Fibroblast of skin of back (primary cell): ENCODE measurements at places on chromosomes 3 and 15.

GRCh38 chr3:42090973-42091731, at the start of gene TRAK1:
Gene TRAK1, plus strand, starts transcription at chr3:42091357. Its CDS starts 113 bp downstream, at chr3:42091470.
- DNase-seq, result peak; percentile 50

- DNase-seq, result no peak
These were observed 19.6 kb downstream of the CD86 start for GRCh38 chr3:122074621-122075265.

DNA sequence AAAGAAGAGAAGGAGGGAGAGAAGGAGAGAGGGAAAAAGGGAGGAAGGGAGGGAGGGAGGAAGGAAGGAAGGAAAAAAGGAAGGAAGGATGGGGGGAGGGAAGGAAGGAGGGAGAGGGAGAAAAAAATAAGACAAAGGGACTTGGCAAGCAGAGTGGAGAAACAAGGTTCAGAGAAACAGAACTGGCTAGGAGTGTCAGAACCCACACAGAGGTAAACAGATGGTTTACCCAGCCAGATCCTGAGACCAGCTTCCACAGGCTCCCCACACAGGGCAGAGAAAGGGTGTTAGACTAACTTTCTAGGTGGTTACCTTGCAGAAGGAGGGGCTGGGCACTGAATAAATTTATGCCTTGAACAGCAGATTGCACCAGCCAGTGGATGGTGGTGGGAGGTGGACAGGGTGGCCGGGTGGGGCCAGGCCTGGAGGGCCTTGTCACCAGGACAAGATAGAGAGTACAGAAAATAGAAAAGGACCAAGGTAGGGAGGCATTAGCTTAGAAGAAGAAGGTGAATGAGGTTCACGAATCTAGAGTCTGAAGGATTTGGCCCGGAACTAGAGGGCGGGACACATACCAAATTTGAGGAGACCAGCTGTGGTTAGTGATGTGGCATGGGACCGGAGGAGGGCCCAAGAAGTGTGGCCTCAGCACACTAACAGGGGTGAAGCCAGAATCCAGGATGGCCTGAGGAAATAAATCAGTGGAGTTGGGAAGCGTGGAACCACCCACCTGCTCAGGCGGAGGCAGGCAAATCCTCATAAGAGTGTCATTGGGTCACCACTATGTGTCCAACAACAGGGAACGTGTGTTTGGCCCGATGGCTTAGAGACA, 1.2 kb upstream of the TM4SF1 start:
- no peak for DNase-seq

GRCh38 chr15:79948761-79949160, 22.2 kb downstream of the BCL2A1 start:
- DNase-seq, result no peak

GRCh38 chr15:62709261-62709660, 333.3 kb upstream of the TPM1 start:
- no peak for DNase-seq

- no peak for DNase-seq
These were observed 5.4 kb downstream of the IQCF6 start for GRCh38 chr3:51773529-51774056.

- DNase-seq, result peak; percentile 59
These were observed 36.8 kb downstream of the TRANK1 start for GRCh38 chr3:36907911-36908646.

DNA sequence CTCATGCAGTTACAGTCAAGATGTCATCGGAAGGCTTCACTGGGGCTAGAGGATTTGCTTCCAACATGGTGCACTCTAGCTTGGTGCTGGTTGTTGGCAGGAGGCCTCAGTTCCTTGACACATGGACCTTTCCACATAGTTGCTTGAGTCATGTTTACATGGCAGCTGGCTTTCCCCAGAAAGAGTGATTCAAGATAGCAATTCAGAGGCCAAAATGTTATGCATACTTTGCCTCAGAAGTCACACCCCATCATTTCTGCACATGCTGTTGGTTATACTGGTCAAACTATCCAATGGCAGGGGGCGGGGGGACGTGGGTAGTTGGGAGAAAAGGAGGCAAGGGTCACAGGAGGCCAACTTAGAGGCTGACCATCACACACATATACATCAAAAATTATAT, 58.7 kb downstream of the FOXB1 start:
- peak; percentile 24 for DNase-seq

- DNase-seq, result no peak
These were observed 29.5 kb upstream of the TSEN2 start for GRCh38 chr3:12454816-12455121.

DNA sequence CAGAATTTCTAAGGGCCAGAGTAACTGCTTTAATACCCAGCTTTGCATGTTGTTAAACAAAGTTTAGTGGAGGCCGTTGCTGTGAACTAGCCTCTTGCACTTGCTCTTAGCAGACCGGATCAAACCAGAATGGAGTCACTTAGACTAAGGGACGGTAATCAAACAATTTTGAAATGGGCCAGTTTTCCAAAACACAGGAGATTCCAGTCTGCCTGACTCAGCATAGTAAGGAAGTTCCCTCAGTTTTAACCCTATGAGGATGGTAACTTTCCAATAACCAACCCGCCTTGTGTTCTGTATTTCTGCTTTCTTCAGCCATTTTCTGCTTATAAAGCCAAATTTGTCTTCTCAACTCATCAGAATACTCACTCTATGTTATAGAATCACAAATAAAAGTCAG, 77.2 kb upstream of the WDR72 start:
- DNase-seq, result no peak

- DNase-seq, result no peak
These were observed 541.3 kb downstream of the NTRK3 start for GRCh38 chr15:87715252-87715651.

GRCh38 chr3:61425356-61425755, 136.0 kb upstream of the PTPRG start:
- no peak for DNase-seq

- DNase-seq, result no peak
These were observed 525 bp downstream of the MYH15 start for GRCh38 chr3:108509871-108510270.

- DNase-seq, result no peak
These were observed 44.8 kb downstream of the STRIT1 start for GRCh38 chr3:155248531-155249187.

DNA sequence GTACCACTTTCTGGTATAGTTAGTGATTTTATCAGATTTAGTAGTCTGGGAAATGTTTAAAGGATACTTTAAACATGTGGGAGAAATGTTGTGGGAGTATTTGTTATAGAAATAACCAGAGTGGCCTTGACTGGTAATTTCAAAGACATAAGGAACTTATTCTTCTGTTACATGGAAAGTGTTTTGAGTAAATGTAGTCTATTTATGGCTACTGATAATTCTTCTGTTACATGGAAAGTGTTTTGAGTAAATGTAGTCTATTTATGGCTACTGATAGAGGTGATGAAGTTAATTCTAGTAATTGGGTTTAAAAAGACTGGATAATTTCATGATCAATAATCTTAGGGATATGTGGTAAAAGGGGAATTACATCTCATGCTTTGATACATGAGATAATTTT, 17.7 kb downstream of the REC114 start:
- no peak for DNase-seq

GRCh38 chr3:149152420-149152819, 23.0 kb downstream of the HPS3 start:
- DNase-seq, result peak; percentile 16

- peak; percentile 15 for DNase-seq
These were observed 130.0 kb upstream of the KCNMB2 start for GRCh38 chr3:178406206-178406605.

GRCh38 chr3:19769694-19770093, 164.3 kb downstream of the EFHB start:
- no peak for DNase-seq

DNA sequence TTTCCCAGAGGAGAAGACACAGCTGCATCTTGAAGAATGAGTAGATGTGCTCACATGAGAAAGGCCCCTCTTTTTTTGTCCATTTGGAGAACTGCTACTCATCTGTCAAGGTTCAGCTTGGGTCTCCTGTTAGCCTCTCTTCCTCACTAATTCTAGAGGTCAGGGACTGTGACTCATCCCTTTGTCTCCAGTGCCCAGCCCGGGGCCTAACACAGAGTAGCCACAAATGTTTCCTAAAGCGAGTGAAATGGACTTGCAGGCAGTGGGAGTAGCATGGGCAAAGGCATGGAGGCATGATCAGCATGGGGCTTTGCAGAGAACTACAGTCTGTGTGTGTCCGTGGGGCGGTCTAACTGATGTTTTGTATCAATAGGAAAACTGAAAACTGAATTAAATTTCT, 33.9 kb upstream of the MRPS22 start:
- DNase-seq, result peak; percentile 41

- no peak for DNase-seq
These were observed 62.7 kb downstream of the NPTN start for GRCh38 chr15:73570355-73571032.

- no peak for DNase-seq
These were observed 521.0 kb downstream of the NTRK3 start for GRCh38 chr15:87735522-87735921.

DNA sequence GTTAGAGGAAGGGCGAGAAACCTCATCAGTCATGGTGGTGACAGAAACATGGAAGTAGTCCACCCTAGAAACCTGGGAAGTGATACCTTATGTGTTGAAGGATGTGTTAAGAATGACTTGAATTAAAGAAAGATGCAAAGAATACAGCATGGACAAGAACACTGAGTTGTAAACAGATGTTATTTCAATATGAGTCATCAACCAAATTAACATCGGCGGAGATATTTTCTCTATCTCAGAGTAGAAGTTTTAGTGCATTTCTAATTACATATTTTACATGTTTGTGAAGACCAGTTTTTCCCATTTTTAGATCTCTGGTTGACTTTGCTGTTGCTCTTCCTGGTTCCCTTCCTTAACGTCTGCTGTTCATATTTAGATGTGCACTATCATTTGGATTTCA, 268.8 kb upstream of the TBL1XR1 start:
- peak; percentile 44 for DNase-seq
